ENCODE measurements at places on chromosomes 13 and 19.

- DNase-seq: no peak
Observed at GRCh38 chr19:30204721-30205120, 167.5 kb upstream of the ZNF536 start.

- no peak for DNase-seq
Observed at GRCh38 chr13:111947876-111948275, 119.1 kb upstream of the SOX1 start.

GRCh38 chr13:113835461-113836270 is 28.2 kb downstream of the GAS6 start:
- DNase-seq: no peak

DNA sequence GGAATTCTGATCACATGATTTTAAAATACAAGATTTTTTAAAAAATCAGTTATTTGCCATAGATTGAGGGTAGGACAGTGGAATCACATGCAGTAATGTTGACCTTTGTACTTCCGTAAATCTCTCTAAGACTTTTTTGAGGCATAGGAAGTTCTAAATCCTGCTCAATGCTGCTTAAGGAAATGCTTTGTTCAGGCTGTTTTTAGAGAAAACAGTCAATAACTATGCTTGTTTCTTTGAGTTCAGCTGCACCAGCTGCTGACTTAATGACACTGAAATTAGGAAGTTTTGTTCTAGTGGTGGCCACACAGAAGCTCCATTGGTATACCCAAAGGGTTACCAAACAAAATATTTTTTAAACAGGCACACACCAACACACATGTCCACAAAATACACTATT is 60.9 kb downstream of the KLF12 start:
- DNase-seq: no peak

DNA sequence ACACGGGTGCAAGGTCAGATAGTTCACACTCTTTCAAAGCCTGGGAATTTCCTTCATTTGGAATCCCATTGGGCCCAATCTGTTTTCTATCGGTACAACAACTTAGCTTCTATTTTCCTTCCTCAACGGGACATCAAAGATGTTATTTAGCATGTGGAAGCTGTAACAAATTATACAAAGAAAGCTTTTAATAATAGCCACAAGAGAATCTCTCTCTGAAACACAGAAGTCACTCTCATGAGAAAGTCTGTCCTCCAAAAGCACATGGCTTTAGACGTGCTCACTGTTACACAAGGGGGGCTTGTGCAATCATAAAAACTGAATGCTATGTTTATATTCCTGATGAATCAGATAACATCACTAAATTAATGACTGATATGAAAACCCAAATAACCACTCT is 28.9 kb upstream of the CYSLTR2 start:
- DNase-seq: no peak

- DNase-seq: no peak
Observed at GRCh38 chr13:45899406-45899805, 47.9 kb upstream of the SIAH3 start.

DNA sequence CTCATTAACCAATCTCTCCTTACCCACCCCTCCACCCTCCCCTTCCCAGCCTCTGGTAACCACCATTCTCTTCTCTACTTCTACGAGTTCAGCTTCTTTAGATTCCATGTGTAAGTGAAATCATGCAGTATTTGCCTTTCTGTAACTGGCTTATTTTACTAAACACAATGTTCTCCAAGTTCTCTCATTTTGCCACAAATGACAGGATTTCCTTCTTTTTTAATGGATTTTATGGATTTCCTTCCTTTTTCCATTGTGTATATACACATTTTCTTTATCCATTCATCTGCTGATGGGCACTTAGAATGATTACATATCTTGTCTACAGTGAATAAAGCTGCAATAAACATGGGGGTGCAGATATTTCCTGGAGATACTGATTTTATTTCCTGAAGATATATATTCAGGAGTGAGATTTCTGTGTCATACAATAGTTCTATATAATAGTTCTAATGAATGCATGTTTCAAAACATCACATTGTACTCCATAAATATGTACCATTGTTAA is 20.2 kb downstream of the KCTD12 start:
- DNase-seq: no peak

GRCh38 chr13:44257796-44258195 is 115.8 kb upstream of the SERP2 start:
- no peak for DNase-seq
